ENCODE measurements at places on chromosomes 3 and 15.

DNA sequence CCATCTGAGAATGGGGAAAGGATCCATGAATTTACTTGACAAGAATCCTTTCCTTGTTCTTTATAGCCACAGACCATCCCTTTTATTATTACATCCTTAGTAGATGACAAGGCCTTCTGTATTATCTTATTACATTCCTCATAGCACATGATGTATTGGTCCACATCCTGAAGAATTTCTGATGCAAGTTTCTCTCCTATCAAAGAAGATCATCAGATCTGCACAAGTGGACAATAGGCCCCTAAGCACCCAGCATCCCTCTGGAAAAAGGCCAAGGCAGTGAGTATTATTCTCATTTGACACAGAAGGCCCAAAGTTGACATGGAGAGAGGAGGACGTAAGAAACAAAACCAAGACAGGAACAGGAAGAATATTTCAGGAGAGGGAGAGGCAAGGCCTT lies 31.4 kb downstream of the MYL3 start:
- DNase-seq = no peak

DNA sequence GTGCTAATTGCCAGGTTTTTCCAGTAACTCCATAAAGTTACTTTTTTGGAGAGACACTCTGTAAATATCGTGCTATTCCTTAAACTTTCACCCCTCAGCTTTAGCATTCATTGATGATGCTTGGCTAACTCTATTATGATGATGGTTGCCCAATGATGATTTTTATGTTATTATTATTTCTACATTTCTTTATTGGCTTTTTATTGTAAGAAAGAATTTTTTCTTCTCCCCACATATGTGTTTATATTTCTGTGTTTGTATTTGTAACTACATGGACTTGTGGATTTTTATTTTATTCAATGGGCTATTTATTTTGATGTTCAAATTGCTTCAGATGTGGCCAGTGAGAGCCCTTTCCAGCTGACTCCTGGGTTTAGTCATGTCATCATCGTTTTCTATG lies 162.5 kb upstream of the BHLHE40 start:
- DNase-seq = no peak

DNA sequence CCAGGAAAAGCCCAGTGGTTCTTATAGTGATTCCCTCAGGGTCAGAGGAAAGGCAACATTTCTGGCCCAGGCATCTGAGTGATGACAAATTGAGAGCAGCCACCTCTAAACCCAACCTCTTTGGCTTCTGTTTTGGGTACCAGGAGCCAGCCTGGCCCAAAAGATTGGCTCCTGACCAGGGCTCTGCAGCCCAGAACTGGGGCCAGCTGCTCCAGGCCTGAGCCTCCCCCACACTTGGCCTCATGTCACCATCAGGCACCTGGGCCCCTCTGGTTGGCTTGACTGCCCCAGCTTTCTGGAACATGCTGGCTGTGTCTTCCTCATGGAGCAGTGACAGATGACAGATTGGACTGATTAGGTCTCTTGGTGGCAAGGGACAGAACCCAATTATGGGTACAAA lies 26.0 kb upstream of the HCN4 start:
- DNase-seq = no peak

DNA sequence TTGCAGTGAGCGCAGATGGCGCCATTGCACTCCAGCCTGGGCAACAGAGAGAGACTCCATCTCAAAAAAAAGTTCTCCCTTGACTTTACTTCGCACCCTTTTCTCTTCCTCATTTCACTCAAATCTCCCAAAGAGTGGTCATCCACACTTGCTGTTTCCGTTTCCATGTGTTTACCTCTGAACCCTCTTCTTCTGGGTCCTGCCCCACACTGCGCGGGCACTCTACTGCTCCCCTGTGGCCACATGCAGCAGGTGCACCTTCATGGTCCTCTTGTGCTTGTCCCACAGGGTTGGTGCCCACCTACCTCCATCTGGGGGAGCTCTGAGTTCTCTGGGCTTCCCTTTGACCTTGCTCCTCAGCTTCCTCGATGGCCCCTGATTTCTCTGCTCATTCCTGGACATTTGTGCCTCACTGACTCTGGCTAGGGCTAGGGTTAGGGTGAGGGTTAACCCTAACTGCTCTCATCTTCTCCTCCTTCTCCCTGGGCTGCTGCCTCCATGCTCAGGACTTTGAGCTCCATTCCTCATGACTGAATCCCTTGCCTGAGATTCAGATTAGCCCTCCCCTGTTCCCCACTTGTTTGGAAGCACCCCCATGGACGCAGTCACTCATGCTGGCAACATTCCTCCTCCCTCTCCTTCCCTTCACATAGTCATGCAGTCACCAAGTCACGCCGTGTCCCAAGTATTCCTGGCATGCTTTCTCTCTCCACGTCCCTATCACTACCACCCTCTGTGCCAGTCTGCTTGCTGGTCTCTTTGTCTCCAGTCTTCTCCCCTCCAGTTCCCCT lies 26.6 kb upstream of the KY start:
- no peak for DNase-seq

GRCh38 chr3:9387322-9387655 lies 10.1 kb upstream of the SETD5 start:
- no peak for DNase-seq

- DNase-seq = no peak
These were observed 154.6 kb downstream of the LRTM1 start for GRCh38 chr3:54773271-54773670.

- peak; percentile 18 for DNase-seq
These were observed 5.3 kb downstream of the TUBGCP4 start for GRCh38 chr15:43376017-43376705.

DNA sequence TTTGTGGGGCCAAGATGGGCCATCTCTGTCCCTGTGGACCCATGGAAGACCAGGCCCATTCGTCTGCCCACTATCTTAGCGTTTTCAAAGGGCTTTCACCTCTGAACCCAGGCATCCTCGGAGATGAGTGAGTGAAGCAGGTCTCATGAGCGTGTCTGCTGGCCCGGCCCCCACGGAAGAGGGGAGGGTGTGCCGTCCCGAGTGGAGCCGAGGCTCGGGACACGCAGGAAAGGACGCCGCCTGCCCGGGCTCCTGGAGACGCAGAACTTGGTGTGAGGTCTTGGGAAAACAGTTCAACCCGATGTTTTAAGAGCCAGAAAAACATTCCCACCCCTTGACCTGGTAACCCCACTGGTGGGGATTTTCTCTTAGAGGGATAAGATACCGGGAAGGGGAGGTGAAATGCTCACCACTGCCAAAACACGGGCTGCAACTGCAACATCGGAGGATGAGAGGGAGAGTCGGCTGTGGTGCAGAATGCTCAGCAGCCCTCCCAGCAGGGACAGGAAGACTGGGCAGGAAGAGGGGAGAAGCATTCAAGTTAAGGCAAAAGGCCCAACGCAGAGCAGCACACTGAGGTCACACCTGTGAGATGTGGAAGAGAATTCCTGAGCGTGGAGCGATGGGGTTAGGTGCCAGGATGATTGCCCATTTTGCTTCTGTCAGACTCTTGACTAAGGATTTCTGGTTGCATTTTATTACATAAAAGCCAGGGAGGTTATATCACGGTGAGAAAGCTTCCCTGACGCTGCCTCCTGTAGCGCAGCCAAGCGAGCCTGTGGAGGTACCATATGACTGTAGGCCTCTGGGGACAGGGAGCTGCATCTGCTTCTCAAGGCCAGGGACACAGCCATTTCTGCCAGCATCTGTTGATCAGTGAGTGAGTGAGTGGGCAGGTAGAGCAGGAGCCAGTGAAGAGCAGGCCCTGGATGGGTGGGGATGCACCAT lies 14.1 kb upstream of the STAB1 start:
- DNase-seq = no peak

- no peak for DNase-seq
These were observed 129.1 kb downstream of the TPRA1 start for GRCh38 chr3:127461286-127461910.

GRCh38 chr3:127955728-127956127 lies 40.7 kb downstream of the KBTBD12 start:
- DNase-seq = no peak

- DNase-seq = no peak
These were observed 147.3 kb upstream of the TRIM42 start for GRCh38 chr3:140530603-140531002.
